Dorsolateral prefrontal cortex (tissue), 122 donors: ENCODE measurements at places on chromosomes 12 and 14.

GRCh38 chr12:124545508-124546418, 21.6 kb downstream of the NCOR2 start:
- DNase-seq: no peak

GRCh38 chr12:111367661-111368221, 1.2 kb downstream of the PHETA1 start:
- DNase-seq: no peak

GRCh38 chr12:25438638-25439037, 114.4 kb downstream of the LMNTD1 start:
- no peak for DNase-seq

DNA sequence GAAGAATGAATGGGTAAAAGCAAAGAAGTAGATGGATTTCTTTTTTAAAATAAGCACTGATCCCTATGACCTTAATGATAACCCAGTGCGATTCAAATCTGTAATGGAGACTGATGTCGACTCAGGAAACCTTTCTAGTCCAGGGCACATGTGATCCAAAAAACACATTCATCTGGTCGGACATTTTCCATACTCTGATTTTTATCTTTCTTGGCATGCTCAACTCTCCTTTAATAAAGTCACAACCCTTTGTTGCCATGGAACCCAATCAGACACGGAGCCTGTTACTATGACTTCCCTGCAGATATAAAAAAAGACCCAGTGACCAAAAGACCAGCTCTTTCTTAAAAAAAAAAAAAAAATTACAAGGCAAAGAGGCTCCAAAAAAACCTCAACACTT, 27.9 kb downstream of the TMCC3 start:
- DNase-seq: no peak

- DNase-seq: no peak
Observed at GRCh38 chr14:103540821-103541708, 12.1 kb downstream of the TRMT61A start.

DNA sequence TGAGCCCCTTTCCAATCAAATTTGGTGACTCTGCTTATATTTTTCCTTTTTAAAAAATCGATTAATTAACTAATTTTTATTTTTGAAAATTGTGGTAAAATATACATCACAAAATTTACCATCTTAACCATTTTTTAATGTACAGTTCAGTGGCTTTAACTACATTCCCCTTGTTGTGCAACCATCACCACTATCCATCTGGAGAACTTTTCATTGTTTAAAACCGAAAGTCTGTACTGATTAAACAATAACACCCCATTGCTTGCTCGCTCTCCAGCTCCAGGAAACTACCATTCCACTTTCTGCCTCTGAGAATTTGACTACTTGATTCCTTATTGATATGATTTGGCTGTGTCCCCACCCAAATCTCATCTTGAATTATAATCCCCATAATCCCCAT, 283.4 kb downstream of the C12orf75 start:
- no peak for DNase-seq

DNA sequence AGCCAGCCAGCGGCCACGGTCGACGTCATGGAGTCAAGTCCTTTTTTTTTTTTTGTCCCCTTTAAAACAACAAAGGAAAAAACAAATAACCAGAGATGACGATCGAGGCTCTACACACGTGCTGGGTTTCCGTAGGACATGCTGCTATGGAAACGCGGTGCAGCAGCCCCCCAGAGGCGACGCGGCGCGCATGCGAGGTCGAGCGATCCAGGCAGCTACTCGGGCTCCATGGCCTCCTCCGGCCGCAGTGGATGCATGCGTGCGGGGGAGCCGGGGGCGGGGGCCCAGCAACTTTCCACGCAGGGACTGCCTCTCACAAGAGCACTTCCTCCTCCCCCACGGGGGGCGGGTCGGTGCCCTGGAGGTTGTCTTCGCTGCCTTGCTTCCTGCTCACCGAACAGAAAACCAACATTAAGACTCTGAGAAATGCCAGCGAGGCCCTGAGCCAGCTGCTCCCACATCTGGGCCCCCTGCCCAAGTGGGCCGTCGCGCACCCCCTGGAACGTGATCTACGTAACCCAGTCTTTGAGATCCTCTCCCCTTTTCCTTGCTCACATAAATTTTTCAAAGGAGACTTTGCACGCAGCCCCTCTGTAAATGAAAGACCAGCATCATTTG, 30.7 kb downstream of the P2RX4 start:
- DNase-seq: peak; percentile 43

- DNase-seq: no peak
Observed at GRCh38 chr12:17680220-17680619, 409.8 kb downstream of the RERGL start.

DNA sequence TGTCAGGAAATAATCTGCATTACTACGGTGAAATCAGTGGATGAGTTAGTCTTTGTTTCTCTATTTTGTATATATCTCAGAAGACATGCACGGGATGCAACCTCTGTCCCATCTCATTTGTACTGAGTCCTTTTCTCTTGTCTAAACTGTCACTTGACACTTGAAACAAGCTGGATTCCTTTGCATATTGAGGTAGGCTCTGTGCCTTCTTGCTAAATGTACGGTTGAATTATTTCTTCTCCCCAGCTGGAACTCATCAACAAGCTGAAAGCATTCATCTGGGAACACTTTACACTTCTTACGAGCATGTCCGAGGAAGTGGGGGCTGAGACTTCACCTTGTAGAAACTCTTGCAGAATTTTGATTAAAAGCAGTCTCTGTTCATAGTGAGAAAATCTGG, 119.5 kb downstream of the VEZT start:
- no peak for DNase-seq

- no peak for DNase-seq
Observed at GRCh38 chr12:11836282-11837151, 187.0 kb downstream of the ETV6 start.

GRCh38 chr14:58626431-58626831, 11.3 kb upstream of the DACT1 start:
- DNase-seq: no peak

DNA sequence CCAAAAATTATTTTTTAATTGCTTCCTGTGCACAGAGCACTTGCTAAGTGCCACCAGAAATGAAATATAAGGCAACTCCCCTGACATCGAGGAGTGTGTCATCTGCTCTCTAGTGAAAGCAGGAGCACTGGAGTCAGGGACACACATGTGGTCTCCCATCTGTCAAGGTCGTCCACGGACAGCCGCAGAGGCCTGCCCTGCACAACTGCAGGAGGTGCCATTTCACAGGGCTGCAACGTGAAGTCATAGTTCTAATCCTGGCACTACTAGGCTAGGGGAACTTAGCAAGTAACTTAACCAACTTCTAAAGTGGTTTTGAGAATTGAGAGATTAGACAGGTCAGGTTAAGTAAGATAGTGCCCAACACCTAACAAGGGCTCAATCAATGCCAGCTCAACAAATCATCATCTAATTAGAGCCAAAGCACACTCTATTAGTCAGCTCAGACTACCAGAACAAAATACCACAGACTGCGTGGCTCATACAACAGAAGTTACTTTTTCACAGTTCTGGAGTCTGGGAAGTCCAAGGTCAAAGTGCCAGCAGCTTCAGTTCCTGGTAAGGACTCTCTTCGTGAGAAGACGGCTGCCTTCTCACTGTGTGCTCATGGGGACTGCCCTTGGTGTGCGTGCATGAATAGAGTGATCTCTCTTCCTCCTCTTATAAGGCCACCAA, 30.7 kb downstream of the FOXN3 start:
- DNase-seq: no peak

- DNase-seq: no peak
Observed at GRCh38 chr12:79407671-79408622, 282.8 kb downstream of the PAWR start.

DNA sequence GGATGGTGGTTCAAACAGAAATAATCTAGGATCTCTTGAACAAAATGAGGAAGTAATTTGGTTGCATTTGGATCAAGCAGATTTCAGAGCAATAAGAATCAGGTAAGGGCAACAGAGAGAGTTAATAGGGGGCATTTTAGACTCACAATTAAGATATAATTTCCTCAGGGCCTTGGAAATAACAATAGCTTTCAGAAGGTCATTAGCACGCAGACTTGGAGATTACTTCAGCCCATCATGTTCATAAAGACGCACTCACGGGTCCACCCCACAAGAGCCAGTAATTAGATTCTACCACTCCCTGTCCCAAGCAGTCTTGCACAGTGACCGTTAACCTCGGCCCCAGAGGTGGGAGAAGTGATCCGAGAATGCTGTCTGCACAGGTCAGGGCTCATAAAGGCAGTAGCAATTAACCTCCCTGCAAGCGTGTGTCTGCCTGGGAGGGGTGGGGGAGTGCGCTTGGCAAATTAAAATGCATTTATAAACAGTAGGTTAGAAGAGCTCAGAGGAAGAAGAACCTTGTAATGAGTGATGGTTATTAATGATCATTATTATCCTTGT, 125.7 kb upstream of the CCDC196 start:
- DNase-seq: no peak

GRCh38 chr12:3199551-3200031, 122.4 kb downstream of the TSPAN9 start:
- peak; percentile 18 for DNase-seq

DNA sequence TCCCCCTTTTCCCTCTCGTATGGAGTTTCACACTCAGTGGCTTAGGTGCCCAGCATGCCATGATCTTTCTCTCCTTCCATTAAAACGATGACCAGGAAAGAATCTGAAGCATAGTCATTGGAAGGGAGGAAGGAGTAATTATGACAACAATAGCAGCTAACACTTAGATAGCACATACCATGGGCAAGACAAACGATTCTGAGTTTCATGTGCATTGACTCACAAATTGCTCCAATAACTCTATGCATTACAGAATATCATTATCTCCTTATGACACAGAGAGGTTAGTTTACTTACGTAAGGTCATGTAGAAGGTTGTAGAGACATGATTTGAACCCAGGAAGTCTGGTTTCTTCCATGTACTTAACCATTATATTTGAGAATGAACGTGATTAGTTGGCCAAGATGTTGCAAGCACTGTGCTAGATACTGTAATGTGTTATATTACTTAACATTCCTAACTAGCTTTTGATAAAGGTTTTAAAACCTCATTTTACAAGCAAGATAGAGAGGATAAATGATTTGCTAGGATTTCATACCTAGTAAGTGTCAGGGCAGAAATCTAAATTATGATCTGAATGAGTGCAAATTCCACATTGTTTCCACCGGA, 162.4 kb downstream of the CAND1 start:
- no peak for DNase-seq

- DNase-seq: no peak
Observed at GRCh38 chr12:95970905-95971304, 25.2 kb downstream of the HAL start.

DNA sequence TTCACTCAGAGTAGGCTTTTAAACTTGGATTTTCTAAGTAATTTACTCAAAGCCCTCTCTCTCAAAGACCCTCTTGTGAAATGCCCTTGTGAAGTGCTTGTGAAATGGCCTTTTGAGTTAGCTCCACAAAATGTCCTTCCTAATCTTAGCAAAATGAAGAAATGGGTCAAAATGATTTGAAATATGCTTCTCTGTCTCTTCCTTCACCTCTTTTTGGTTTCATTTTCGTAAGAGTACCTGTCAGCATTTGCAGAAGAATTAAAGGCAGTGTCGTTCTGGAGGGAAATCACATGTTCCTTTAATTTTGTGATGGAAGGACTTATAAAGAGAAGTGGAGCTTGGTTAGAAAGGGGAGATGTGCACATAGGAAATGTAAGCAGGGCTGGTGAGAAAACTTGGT, 93.7 kb downstream of the HMGA2 start:
- no peak for DNase-seq

- no peak for DNase-seq
Observed at GRCh38 chr14:45658917-45659299, 405.9 kb upstream of the MIS18BP1 start.

DNA sequence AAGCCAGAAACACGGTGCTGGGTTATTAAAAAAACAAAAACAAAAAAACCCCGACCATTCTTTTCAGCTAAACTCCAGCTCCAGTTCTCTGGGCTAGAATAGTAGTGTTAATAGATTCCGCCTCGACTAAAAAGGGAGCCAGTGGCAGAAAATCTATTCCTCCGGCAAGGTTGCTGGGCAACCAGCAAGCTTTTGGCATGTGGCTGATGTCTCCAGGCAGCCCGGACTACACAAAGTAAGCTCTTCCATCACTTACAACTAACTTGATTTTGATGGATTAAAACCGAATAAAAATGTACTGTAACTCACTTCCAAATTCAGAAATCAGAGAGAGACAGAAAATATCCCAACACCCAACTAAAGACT, 126.4 kb upstream of the FOXN3 start:
- peak; percentile 67 for DNase-seq

DNA sequence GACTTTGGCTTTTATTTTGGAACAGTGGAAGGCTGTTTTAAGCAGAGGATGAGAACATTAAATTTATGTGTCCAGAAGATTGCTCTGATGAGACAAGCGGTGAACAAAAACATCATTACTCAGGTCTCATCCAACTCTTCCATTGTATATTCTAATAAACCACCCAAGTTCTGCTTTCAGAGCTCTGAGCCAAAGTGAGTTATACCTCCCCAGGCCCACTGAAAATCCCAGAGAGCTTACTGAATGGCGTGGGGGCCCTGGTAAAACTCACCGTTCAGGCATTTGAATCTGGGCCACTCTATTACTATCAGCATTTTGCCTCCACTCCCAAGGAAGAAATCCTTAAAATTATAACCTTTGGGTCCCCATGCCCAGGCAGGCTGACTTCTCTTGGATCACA, 122.0 kb upstream of the HIF1A start:
- no peak for DNase-seq

DNA sequence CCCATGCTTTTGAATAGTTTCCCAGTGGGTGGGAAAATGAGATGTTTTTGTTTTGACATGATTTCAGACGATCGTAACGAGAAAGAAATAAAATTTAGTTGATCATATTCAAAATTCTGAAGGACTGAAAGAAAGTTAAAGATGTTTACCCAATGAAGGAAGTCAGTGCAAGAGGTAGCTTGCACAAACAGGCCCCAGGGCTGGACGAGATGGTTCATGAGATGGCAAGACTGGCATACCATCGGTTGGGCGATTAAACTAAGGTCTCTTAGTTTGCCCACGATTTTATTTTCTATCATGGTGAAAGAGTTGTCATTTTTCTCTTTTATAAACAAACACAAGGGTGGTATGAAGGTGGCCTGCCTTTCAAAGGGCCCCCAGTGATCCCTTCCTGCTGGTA, 124.5 kb upstream of the TBX5 start:
- DNase-seq: no peak

DNA sequence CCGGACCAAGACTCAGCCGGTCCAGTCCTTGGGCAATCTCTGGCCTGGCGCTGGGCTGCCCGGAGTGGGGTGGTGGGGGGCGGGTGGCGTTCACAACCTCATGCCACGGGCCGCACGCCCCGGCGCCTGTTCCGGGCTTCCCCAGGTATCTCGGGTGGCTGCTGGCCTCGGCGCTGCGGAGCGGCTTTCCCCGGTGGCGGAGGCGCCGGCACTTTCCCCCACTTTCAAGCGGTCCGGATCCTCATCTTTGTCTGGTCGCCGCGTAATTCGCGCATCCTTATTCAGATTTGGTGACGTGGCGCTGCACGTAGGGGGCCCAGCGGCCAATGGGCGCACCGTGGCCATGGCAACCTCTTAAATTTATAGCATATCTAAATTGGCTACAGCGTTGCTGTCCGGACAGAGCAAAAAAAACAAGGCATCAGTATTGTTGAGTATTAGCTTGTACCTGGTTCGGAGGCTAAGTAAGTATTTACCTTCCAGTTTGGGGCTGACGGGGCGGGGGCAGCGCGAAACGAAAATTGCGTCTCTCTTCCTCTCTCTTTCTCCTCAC, at the start of gene LHX5:
LHX5 (minus strand) TSS at position 253 of the 553 bp plus-strand sequence. CDS start 373 bp downstream, outside the sequence.
- no peak for DNase-seq

GRCh38 chr14:36626151-36626550, 35.5 kb upstream of the PAX9 start:
- no peak for DNase-seq

GRCh38 chr14:36718216-36718615, 56.6 kb downstream of the PAX9 start:
- DNase-seq: no peak
